ENCODE measurements at places on chromosomes 16 and 17.

DNA sequence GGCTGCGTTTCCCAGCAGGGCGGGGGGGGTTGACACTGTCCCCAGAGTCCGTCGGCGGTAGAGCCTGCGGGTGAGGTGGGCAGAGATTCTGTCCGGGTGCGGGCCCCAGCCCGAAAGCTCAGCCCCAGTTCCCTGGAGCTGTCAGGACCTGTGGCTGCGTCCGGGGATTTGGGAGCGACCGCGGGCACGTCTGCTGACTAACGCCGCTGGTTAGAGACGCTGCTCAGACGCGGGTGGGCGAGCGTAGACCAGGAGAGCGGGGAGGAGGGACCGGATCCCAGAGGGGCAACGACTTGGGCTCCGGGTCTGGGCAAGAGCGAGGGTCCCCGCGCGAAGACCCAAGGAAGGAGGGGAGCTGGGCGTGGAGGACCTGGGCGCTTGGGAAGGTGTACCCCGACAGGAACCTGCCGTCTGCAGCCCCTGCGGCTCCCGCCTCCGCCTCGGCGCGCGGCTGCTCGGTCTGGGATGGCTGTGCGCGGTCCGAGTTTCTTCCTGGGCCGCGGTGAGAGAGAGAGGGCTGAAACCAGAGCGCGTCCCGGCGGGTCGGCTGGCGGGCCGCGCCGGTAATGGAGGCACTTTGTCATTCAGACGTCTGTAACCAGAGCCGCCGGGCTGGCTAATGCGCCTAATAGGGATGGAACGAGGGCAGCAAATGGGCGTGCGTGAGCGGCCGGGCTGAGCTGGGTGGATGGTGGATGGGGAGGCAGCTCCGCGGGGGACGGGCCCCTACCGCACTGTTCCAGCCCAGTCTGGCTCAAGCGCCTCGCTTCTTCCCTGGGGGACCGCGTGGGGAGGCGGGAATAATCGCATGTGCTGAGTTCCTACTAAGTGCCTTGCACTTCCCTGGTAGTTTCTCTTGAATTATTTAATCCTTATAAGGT is 2.3 kb downstream of the NGFR start:
- DNase-seq = no peak

GRCh38 chr17:19873346-19873745 is 5.6 kb upstream of the ULK2 start:
- no peak for DNase-seq

DNA sequence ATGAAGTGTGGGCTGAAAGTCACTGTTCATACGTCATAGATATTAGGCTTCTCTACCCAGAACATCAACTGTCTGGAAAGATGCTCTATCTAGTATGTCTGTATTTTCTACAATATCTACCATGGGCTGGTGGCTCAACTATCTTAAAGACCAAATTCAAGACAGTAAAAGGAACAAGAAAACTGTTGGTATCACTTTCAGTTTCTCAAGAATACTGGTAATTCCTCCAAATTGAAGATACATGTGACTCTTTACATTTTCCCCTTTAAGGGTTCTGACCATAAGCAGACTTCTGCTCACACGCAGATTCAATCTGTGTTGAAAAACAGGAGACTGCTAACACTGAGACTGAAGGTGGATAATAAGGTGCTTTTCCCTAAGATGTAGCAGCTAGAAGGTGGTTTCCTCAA is 24.2 kb downstream of the XPO6 start:
- DNase-seq = no peak

GRCh38 chr16:19382084-19382801 is 35.4 kb upstream of the TMC5 start:
- no peak for DNase-seq

DNA sequence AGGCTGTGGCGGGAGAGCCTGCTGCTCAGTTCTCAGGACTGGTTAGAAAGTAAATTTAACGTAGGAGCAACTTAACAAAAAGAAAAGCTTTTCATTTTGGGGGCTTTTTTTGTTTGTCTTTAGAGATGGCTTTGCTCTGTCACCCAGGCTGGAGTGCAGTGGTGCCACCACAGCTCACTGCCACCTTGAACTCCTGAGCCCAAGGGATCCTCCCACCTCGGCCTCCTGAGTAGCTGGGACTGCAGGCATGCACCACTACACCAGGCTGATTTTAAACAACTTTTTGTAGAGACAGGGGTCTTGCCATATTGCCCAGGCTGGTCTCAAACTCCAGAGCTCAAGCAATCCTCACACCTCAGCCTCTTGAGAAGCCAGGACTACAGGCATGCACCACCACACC is 205.0 kb downstream of the RPTOR start:
- no peak for DNase-seq

DNA sequence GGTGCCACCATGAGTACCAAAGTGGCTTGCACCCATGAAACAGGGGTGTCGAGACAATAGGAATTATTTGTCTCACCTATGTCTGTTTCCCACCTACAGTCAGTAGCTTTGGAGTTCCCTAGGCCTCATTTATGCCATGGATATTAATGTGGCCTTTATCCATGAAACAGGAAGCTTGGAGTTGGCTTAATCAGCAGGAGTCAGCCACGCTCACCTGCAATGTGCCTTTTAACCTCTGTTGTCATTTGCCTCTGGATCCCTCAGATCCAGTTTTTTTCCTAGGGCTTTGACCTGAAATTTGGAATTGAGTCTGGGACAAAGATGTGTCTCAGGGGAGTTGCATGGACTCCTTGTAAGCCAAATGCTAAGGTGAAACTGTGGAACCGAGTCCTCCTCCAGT is 44.4 kb downstream of the TAOK1 start:
- no peak for DNase-seq

- DNase-seq = no peak
These were observed 22.6 kb upstream of the HAPSTR1 start for GRCh38 chr16:9068886-9069285.

- no peak for DNase-seq
These were observed 18.2 kb downstream of the DDX42 start for GRCh38 chr17:63792055-63792729.

DNA sequence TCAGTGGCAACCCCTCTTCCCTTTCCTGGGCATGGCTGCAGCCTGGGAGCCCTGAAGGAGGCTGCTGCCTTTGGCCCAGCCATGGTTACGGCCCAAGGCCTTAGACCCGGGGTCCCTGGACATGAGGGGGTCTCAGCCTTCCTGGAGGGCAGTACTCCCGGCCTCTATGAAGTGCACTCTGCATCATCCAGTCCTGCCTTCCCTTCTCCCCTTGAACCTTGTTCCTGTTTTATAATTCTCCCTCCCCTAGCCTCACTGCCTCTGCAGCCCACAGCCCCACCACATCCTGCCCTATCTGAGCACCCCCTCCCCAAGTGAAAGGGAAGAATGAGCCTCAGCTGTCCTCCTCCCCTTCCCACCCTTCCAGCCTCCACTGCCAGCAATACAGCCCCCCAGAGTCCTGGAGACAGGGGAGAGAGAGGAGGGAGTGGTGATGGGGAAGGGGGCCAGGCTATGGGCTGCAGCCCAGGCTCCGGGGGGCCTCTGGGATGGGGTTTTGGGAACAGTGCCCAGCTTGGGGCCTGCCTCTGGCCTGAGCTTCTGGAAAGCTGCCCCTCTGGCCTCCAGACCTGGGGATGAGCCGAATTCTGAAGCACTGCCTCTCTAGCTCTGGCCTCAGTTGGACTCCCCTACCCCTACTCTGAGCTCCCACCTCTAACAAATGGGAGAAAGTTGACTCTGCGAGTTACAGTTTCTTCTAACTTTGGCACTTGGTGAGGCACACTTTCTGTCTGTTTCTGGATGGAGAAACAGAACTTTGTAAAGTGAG is 7.6 kb downstream of the CCR7 start:
- no peak for DNase-seq

DNA sequence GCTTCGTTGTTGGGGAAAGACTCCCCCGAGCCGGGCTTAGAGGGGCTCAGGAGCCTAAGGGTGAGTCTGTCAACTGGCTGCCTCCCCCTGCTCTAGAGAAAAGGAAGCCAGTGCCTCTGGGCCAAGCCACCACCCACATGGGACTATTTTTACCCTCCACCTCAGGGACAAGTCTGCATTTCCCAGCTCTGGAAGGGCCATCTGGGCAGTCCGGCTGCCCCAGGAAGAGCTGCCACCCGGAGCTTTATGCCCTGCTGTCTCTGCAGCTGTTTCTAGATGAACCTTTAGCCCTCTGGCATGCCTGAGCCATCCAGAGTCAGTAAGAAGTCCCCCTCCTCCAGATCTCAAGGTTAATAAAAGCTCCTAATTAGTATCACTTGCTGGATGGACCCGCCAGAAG is 5.3 kb upstream of the RPRML start:
- DNase-seq = no peak

GRCh38 chr17:45146890-45147580 is 1.2 kb upstream of the HEXIM1 start:
- DNase-seq = no peak

- DNase-seq = peak; percentile 52
These were observed 41.7 kb downstream of the HEATR6 start for GRCh38 chr17:60036796-60037677.

DNA sequence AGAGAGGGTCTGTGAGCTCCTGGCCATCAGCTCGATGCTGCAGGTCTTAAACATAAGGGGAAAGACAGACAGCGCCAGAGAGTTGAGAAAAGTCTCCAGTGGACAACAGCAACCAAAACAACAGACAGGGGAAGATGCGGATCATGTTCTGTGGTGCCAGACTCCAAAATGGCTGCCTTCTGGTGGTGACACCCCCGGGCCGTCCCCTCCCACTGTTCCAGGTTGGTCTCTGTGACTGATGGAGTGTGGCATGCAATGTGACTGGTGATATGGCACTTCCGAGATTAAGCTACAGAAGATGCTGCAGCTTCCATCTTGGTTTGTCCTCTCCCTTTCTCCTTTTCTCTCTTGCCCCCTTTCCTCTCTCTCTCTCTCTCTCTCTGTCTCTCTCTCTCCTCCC is 40.4 kb upstream of the RBFOX3 start:
- DNase-seq = no peak

GRCh38 chr16:89808475-89808874 is 8.0 kb downstream of the FANCA start:
- no peak for DNase-seq

DNA sequence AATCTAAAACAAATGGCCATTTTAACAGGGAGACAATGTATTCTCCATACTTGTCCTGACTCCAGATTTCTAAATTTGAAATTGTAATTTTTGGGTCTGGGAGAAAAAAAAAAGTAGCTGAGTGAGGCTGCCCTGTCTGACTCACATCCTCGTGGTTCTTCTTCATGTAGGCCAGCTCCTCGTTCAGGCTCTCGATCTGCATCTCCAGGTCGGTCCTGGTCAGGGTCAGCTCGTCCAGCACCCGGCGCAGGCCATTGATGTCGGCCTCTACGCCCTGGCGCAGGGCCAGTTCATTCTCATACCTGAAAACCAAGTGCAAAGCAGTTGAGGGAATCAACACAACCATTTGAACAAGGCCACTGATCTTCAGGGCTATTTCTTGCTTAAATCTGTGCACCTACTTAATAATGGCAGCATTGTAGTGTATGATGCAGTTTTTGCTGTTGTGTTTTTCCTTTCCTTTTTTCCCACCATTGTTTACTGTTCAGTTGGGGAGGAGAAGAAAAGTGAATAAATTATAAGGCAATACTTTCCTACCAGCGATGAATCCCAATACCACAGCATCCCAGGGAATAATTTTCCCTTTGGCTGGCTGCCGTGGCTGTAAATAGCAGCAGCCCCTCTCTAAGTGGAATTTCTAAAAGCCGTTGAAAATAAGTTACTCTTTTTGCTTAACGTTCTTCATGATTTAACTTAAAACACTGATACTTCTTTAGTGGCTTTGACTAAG is 2.2 kb downstream of the KRT12 start:
- DNase-seq = no peak

- no peak for DNase-seq
These were observed 55.5 kb upstream of the IRX3 start for GRCh38 chr16:54341892-54342776.

GRCh38 chr17:43774304-43775250 is 4.2 kb downstream of the DUSP3 start:
- DNase-seq = no peak

GRCh38 chr16:661184-661821 is 6.6 kb upstream of the RHOT2 start:
- DNase-seq = no peak

DNA sequence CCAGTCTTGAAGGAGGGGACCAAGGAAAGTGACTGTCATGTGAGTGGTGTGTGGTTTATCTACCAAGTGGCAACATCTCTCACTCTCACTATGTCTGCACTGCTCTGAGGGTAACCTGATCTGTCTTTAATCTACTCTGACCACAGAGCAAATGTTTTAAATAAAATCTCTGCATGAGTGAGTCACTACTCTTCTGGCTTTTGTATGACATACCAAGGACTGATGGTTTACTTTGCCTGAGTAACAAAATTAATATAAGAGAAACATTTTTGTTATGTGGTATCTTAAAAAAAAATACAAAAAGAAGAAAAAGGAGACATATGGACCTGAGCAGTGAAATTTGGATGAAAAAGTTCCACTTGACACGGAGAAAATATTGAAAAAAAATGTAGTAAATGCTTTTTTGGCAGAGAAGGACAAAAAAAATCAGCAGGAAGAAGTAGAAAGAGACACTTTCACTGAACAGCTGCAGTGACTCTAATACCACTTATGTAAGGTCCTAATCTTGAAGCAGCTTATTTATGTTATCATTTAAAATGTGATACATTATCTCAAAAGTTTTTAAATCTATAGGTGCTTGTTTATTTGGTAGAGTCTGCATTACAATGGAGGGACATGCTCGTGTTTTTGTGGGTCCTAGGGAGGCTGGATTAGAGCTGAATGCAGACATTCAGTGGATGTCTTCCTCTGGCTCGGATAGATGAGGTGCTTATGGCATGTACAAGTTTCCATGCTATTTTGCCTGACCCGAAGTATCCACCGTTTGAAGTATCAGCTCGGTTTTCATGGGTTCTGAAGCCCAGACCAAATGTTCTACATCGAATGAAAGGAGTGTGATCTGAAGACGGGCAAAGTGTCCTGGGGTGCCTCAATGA is 240.7 kb downstream of the MAP2K6 start:
- no peak for DNase-seq

DNA sequence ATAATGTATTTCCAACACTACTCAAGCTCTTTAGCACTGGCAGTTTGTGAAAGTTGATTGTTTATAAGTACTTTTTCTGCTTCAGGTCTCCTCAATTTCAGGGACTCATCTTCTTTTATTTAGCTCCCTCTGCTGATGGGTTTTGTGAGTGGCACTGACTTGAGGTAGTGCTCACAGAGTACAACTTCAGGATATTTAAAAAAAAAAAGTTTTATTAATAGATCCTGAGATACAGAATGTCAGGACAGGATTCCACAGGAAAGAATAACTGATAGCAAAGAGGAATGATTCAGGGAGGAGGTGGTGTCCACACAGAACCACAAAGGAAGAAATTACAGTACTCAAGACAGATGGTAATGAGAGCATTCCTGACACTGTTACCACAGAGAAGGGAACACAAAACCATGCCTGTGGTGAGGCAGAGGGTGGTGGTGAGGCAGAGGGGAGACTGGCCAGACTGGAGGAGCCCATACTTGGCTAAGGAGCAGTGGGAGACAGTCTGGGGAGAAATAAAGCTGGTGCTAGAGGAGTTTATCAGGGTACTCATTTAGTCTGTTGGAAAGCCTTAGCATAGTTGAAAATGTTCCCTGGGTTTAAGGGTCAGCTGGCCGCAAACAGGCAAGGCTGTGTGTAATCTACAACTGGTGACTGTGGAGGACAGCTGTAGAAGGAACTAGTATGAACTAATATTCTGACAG is 63.7 kb downstream of the SPAG9 start:
- DNase-seq = no peak

Data from activated T-cell treated with anti-CD3 and anti-CD28 coated beads for 4 hours (primary cell).